ENCODE measurements at places on chromosomes 1 and 21. TPM values are rescaled to one million over a fixed set of nuclear protein-coding genes. Genes with fewer than 3 reads are reported as not detected.

Gene LENEP
- not detected for total RNA-seq

Gene CELA2A
- not detected for total RNA-seq

Gene TFF2
- not detected for total RNA-seq

Gene DNM3
- total RNA-seq, result 1.1 TPM

Gene ABCA4
- total RNA-seq, result not detected

Gene ITGB2
- 245 TPM for total RNA-seq

Gene OR2L8
- 0.36 TPM for total RNA-seq

Gene AK5
- 17.9 TPM for total RNA-seq

Gene HES3
- total RNA-seq, result not detected

Gene PLA2G5
- not detected for total RNA-seq

Gene PTPRC
- 603 TPM for total RNA-seq

Gene SLC25A24
- total RNA-seq, result 4.3 TPM

Data from CD8-positive, alpha-beta T cell (primary cell).